ENCODE measurements at places on chromosomes 7 and 10.

DNA sequence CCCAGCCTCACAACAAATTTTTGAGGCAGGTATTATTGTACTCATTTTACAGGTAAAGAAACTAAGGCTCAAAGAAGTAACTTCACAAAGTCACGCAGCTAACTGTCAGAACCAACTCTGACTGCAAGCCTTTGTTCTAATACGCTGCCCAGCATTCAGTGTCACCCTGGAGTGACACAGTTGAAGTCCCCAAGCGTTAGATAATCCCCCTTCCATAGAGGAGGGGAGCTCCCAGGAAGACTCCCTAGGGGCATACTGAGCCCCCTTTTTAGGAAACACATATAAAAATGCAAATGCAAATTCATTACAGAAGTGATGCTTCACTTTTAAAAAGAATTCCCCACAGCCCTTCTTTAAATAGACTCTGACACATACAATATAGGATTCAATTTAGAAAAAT lies 101.0 kb upstream of the MACROH2A2 start:
- no peak for DNase-seq

GRCh38 chr7:84226759-84227158 lies 32.2 kb upstream of the SEMA3A start:
- no peak for DNase-seq

DNA sequence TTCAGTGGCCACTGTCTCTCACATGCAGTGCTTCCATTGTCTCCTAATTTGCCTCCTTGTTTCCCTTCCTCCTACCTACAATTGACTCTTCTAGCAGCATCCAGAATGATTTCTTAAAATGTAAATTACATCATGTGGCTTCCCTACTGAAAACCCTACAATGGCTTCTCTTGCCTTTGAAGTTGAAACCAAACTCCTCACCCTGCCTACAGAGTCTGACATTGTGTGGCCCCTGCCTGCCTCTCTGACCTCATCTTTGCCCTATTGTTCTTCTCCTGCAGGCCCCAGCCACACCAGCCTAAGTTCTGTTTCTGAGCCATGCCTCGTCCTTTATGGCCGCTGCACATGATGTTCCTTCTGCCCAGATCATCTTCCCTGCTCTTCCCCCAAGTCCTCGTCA lies 35.8 kb upstream of the CDK1 start:
- DNase-seq, result no peak

DNA sequence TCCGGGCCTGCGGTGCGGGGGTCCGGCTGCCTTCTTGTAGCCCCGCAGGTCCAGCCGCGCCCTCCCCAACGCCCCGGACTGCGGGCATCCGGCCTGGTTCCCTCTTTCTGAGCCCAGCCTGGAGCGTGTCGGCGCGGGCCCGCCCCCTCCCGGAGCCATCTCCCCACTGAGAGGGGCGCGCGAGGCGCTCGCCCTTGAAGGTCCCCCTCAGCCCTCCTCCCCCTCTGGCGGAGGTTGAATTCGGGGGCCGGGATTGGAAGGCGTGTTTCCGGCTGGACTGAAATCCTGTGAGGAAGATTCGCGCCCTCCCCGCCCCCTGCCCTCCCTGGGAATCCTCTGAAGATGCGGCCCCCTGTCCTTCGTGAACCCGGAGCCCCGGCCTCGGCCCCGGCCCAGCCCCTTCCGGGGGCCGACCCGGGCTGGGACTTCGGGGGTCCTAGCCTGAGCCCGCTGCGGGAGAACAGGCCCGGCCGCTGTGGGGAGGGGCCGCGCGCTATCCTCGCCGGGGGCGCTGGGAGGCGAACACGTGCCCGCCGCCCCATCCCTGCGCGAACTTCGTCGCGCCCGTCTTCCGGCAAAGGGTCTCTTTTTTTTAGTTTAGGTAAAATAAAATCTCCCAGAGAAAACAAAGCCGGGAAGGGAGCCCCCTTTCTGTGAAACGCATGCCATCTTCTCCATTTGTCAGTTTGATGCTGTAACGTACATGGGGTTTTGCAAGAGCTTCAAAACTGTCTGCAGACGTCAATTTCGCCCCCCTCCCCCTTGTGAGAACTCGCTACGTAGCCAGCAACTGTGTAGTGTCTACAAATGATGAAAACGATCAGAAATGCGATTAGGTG lies 636 bp downstream of the PDCD4 start:
- peak; percentile 66 for DNase-seq

DNA sequence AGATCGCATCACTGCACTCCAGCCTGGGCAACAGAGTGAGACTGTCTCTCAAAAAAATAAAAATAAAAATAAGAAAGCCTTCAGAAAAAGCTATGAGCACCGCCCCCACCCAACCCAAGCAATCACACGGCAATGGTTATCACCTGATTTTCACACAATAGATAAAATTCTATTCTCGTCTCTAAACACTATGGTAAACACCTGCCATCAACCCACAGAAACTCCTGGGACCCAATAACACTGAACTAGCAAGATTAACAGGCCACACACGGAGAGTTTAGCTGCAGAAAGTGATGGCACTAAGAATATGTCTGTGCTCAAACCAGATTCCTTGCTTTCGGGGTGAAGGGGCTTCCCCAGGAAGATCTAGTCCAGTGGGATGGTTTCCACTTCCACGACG lies 173.8 kb downstream of the DIP2C start:
- DNase-seq, result no peak

- no peak for DNase-seq
Observed at GRCh38 chr7:55212838-55213237, 152.3 kb upstream of the LANCL2 start.

DNA sequence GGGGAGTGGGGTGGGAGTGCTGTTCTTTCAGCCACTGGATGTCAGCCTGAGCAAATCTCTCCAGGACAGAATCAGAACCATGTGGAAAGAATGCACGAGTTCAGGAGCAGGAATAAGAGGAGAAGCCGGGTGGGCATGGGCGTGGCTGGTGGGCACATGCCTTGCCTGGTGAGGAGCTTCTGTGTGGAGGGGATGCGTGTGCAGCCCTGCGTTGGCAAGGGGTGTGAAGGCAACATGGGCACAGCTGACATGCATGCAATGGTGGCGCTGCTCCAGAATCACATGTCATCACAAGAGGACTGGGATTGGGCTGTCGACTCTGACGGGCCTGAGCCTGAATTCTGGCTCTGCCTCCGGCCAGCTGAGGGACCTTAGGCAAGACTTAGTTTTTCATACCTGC lies 162.1 kb downstream of the ADAM12 start:
- no peak for DNase-seq

DNA sequence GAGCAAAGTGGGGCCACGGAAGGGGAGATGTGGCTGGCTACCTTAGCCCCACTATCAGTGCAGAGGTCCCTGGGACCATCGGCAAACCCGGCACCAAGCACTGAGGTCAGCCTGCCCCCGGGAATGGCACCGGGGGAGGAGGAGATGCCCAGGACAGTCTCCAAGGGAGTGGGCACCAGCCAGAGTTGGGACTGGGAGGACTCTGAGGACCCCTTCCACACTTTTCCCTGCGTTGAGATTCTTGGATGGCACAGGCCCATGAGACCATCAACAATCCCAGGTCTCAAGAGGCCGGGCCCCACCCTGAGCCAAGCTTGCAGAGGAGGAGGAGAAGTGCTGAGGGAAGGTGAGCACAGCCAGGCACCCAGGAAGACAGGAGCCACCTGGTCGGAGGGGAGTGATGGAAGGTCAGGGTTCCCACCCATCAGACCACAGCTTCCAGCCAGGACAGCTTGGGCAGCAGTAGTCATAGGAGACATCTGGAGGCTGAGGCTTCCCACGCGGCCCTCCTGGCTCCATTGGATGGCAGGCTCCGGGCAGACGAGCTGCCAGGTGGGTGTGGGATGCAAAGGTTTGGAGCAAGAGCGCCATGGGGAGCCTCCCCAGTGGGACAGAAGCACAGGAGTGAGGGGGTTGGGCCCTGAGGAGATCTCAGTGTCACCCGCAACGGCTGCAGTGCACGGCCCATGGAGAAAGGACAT lies 2.6 kb upstream of the OPN4 start:
- DNase-seq, result no peak

GRCh38 chr10:12140038-12140437 lies 10.6 kb downstream of the SEC61A2 start:
- DNase-seq, result no peak

DNA sequence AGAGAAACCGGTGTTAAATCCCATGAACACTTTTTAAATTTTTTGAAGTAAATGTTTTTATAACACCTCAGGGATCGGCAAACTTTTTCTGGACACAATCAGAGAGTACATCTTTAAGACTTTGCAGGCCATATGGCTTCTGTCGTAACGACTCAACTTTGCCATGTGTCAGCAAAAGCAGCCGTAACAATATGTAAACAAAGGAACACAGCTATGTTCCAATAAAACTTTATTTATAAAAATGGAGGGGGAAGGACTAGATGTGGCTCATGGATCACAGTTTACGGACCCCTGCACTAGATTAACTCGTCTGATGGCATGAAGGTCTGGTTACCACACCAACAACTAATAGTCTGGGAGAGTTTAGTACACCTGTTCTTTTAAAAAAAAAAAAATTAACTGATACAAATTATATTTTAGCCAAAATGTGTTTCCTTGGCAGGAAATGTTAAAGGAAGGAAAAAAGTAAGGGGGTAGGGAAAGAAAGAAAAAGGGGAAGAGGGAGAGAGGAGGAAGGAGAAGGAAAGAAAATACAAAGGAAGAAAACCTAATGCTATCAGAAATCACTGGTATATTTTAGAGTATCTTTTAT lies 50.2 kb downstream of the ABI1 start:
- DNase-seq, result no peak

DNA sequence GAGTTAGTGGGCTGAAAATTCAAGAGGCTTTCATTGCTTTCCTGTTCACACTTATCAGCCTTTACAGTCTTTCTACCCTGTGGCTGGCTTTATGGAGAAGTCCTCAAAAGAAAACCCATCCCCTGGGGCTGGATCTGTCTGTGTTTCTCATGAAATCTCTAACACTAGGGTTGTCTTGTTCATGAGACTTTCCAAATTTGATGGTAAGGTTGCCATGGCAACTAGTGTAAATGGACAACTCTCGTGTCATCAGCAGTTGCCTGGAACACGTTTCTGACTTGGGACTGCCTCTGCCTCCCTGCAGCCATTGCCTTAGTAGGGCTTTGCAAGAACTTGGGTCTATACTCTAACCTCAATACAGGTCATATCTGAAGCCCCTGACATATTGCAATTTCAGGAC lies 35.8 kb upstream of the PLPP4 start:
- no peak for DNase-seq

- no peak for DNase-seq
Observed at GRCh38 chr7:25238066-25238725, 9.9 kb upstream of the NPVF start.
